Hepatic stellate cell (primary cell): ENCODE measurements at places on chromosomes 5 and 9.

GRCh38 chr5:169753795-169754194, 116.7 kb downstream of the DOCK2 start:
- no peak for DNase-seq

- no peak for DNase-seq
Observed at GRCh38 chr5:121987685-121988073, 25.9 kb downstream of the SRFBP1 start.

DNA sequence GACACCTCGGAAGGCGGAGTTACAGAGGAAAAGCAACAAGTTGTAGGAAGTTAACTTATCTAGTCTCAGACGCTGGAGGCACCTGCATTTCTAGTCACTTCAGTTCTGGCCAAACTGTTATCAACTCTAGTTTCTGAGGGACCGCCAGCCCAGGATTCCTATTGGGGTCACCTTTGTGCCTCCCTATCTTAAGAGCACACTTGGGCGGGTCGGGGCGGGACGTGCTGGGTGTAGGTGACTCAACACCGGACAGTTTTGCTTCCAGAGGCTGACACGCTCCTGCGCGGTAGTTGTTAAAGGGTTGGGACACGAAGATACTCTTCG, 679 bp upstream of the KDM4C start:
- DNase-seq = peak; percentile 73

GRCh38 chr5:53024535-53024934, 35.4 kb downstream of the ITGA2 start:
- no peak for DNase-seq

GRCh38 chr9:10744669-10745068, 131.9 kb upstream of the PTPRD start:
- no peak for DNase-seq

DNA sequence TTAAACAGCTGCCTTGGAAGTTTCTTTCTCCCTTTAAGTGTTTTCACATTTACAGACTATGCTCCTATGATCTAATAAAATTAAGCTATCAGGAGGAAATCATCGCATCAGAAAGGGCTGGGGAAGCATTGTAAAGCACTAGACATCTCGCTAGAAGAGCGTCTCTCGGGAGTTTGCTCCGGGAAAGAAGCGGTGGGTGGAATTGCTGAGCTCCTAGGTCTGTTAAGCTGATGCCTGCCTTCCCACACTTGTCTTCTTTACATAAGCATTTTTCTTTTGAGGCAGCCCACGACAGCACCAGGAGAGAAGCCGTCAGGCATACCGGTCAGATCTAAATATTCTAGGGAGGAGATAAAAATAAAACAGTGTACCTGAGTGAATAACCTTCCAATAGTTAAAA, 541.7 kb upstream of the TUSC1 start:
- no peak for DNase-seq

- DNase-seq = no peak
Observed at GRCh38 chr5:178355671-178356070, 123.1 kb upstream of the PHYKPL start.
